ENCODE measurements at places on chromosomes 2 and 18.

- no peak for DNase-seq
Measured at GRCh38 chr2:46298522-46299353, 1.5 kb downstream of the EPAS1 start.

DNA sequence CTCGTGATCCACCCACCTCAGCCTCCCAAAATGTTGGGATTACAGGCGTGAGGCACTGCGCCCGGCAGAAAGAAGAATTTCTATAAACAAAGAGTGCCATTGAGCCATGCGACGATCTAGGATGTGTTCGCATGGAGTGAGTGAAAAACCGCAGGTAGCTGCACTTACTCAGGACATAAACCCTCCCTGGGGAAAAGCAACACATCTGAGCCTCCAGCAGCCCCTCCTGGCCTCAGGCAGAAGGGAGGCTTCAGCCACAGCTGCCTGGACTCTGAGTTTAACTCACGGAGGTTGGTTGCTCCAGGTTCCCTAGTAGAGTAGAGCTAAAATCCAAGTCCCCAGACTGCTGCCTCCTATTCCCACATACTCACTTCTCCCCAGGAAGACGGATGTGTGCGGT is 11.3 kb upstream of the STK25 start:
- DNase-seq: no peak

DNA sequence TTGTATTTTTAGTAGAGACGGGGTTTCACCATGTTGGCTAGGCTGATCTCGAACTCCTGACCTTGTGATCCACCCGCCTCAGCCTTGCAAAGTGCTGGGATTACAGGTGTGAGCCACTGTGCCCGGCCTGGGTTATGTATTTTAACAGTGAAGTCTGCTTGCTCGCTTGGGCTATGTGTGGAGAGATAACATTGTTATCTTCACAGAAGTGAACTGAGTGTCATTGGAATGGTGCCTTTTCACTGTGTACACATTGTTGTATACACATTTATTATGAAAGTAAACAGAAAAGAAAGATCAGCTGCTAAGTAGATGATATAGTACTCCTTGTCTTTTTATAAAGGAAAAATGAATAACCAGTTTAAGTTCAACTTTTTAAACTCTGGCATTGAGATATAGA is 30.4 kb downstream of the RNF138 start:
- no peak for DNase-seq

- DNase-seq: no peak
Measured at GRCh38 chr2:61011678-61012077, 5.8 kb upstream of the PEX13 start.

- no peak for DNase-seq
Measured at GRCh38 chr2:218821605-218822211, 9.9 kb downstream of the PRKAG3 start.

- DNase-seq: no peak
Measured at GRCh38 chr2:128435576-128436478, 117.2 kb upstream of the HS6ST1 start.

DNA sequence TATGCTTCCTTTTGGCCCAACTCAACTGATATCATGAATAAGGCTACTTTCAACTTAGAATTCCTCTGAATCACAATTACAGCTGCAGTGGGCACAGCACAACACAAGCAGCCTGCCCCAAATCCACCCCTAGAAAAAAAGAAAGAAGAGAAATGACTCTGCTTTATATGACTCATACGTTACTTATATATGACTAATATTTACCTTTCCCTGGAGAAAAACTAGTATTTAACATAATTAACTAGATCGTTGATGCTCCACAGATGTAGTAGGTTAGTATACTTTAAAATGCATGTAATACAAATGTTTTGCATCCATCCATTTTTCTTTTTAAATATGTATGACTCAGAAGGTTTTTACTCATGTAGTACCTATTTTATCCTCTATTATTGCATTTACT is 133.3 kb upstream of the UNC80 start:
- no peak for DNase-seq

- no peak for DNase-seq
Measured at GRCh38 chr2:164644036-164644700, 22.9 kb upstream of the GRB14 start.

DNA sequence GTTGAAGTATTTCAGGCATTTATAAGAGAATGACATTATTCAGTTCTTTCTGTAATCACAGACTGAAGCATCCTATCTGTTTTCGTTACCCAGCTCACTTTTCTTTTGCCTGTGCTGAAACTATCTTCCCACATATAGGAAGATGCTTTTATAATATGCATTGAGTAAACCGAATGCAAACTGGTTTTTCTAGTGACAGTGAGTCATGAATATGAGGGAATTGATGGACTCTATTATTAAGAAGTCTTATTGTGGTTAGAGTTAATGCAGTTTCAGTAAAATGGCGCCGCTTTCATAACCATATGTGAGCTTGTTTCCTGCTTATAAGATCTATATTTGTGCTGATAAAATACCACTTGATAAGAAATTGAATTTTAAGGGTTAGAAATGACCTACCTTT is 59.2 kb downstream of the ACVR2A start:
- DNase-seq: no peak

- no peak for DNase-seq
Measured at GRCh38 chr2:1223791-1224190, 189.5 kb upstream of the TPO start.

DNA sequence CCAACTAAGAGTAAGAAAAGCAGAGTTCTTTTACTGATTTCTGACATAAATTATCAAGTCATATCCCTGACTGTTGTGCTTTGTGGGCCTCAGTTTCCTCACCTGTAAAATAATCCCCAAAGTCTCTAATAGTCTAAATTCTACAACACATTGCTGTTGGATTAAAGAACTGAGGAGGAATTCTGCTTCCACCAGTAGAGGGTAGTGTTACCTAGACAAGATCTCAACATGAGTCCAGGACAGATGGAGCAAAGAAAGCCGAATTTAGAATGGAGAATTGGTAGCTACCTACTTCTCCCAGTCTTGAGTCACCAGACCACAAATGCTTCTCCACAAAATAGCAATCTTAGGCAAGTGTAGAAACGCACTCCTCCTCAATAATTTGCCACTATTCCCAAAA is 462.5 kb upstream of the FSHR start:
- no peak for DNase-seq

- DNase-seq: no peak
Measured at GRCh38 chr2:239896075-239896474, 129.1 kb downstream of the NDUFA10 start.

DNA sequence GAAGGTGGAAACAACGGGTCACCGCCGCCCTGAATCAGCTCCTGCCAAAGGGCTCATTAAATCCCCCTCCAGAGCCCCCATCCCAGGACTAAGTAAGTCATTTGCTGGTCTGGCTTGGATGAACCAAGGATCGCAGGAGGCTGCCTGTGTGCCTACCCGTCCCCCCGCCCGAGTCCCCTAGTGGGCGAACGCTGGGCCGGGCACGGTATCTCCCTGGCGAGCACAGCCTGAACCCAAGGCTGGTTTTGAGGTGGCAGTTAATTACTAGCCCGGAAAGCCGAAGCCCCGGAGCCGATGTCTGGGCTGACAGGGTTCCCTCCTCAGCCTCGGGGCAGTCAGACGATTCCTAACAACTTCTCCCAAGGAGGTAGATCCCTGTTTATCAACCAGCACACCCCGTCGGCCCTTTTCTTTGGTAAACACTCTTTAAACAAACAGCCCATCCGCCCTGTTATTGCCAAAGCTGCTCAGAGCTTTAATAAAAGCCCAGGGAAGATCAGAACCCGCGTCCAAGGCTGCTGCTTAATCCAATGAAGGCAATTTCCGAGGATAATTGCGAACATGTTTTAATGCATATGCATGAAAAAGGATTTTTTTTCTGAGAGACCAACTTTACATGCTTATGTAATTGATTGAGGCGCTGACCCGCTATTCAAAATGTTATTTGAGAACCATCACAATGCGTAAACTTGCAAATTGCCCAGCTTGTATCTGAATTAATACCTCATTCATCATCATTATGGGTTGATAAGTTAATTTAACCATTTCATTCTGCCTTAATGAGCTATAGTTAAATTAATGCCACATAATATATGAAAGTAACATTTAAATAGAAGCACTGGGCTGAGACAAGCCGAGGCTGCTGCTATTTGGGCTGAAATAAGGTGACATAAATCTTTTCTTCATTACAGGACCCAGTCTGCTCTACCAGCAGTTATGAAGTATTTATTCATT is 10.5 kb downstream of the EVX2 start:
- DNase-seq: no peak

- DNase-seq: peak; percentile 44
Measured at GRCh38 chr2:219509780-219510511, 4.3 kb upstream of the ASIC4 start.

DNA sequence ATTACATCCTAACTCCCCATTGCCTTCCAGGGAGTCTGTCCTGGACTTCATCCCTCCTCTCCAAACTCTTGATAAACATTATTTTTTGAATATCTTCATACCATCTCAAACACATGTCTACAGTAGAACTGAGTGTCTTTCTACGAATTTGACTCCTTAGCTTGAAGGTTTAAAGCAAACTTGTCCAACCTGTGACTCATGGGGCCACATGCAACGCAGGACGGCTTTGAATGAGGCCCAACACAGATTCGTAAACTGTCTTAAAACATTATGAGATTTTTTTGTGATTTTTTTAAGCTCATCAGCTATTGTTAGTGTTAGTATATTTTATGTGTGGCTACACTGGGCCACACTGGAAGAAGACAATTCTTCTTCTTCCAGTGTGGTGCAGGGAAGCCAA is 98.1 kb downstream of the PARD3B start:
- DNase-seq: no peak

DNA sequence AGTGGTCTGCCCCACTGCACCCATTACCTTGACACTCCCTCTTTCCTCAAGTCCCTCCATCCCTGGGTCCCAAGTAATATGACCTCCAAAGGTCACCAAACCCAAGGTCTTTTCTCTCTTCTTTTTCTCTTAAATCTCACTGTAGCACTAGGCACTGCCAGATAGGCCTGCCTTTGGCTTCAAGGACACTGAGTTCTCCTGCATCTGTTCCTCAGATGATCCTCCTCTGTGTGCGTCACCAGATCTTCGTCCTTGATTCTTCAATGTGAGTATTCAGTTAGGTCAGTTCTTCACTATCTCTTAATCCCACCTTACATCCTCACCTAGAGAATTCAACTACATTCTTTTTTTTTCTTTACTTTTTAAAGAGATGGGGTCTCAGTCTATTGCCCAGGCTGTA is 249.2 kb downstream of the NBAS start:
- DNase-seq: no peak

- DNase-seq: no peak
Measured at GRCh38 chr2:180524499-180524898, 455.9 kb upstream of the UBE2E3 start.

DNA sequence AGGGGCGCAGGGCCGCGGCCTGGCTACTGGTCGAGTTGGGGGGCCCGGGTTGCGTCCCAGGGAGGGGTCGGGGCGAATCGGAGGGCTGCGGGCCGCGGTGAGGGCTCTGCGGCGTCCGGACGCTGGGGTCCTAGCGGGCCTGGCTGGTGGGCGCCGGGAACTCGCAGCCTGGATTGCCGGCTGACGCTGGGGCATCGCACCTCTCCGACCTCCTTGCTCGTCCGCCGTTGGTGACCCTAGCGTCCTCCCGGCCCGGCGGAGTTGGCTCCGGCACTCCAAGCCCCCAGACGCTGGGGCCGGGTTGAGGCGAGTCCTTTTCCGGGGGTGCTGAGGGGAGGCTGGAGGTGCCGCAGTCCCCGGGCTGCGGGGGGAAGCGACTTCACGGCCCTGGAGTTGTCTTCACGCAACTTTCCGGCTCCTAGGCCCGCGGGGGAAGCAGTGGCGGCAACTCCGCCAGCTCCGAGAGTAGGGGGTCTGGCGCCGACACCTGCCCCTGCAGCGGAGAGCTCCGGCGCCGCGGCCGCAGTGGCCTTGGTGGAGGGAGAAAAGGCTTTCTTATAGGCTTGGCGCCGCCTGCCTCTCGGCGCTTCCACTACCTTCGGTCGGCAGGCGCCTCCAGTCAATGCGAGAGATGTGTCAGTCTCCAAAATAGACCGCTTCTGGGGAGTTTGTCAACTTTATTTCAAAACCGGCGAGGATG is 70.3 kb downstream of the HAUS1 start:
- DNase-seq: peak; percentile 12

- DNase-seq: no peak
Measured at GRCh38 chr2:168565112-168565511, 109.0 kb downstream of the CERS6 start.

DNA sequence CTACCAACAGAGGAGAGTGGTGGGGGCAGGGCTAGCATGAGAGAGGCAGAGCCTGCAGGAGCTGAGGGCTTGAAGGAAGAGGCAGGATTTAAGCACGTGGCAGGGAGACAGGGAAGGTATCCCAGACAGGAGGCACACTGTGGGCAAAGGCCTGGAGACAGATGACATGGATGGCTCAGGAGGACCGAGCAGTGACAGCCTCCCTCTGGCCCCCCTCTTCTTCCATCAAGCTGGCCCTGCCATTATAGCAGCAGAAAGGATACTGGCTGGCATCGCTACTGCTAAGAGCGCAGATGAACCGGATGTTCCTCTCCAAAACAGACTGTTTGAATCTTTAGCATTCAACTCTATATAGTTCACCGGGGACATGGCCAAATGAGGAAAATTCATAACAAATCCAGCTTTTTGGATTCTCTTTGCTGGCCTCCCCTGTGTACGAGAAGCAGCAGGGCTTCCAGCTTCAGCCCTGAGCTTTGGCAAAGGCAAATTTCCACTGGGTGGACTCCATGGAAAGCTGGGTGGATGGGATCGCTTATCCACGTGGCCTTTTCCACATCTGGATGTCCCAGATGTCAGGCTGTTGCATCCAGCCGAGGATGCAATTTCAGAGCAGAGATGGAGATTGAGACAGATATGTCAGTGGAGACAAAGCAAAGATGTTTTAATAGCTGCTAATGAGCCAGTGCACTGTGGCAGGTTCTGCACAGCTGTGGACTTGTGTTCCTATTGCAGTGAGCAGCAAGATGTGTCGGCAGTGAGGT is 36.2 kb downstream of the CAPN13 start:
- no peak for DNase-seq

GRCh38 chr2:220227266-220227920 is 600.0 kb downstream of the SLC4A3 start:
- DNase-seq: no peak

DNA sequence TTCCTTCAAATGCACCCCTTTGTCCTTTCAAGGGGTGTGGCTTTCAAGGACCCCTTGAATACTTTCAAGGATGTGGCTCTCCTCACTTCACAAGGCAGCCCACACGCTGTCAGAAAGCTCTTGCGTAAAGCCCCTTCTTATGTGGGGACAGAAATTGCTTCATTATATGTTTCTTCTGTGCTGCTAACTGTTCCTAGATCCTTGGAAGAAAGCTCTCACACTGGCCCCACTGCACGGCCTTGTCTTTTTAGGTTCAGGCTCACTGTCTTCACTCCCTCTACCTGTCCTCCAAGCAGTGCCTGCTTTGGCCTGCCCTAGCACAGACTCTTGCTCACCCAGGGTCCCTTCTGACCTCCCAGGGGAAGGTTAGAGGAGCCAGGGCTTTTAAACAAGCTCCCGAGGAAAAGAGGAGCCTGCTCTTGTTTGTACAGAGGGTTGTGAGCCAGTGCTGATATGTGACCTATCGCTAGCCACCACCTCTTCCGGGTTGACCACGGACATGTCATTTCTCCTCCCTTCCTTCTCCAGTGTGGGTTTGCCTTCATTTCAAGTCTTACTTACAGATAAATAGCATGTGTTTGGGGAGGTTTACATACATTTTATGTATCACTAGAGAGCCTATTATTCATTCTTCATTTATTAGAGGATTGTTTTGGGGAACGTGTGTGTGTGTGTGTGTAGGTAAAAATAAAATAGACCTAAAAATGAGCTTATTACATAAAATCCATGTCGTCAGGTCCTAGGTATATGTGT is 94.7 kb downstream of the RTN4 start:
- no peak for DNase-seq

GRCh38 chr18:5646739-5647138 is 102.9 kb upstream of the EPB41L3 start:
- no peak for DNase-seq

- DNase-seq: no peak
Measured at GRCh38 chr2:186734957-186735734, 41.3 kb downstream of the FAM171B start.
